ENCODE measurements at places on chromosomes 3 and 15.

DNA sequence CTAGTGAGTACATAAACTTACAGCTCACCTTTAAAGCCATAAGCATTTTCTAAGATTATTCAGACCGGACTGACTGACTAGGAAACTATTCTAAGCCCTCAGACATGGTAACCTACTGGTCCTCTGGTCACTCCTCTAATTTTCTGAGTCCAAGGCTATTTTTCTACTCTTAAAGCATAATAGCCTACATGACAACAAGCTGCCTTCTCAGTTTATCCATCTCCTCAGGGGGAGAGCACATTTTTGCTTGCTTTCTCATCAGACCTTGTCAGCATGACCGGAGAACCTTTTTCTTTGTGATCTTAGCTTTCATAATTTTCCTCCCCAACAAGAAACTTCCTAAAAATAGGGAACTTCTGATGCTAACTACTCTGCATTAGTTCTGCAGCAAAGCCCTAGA is 38.4 kb downstream of the UBP1 start:
- DNase-seq, result no peak

DNA sequence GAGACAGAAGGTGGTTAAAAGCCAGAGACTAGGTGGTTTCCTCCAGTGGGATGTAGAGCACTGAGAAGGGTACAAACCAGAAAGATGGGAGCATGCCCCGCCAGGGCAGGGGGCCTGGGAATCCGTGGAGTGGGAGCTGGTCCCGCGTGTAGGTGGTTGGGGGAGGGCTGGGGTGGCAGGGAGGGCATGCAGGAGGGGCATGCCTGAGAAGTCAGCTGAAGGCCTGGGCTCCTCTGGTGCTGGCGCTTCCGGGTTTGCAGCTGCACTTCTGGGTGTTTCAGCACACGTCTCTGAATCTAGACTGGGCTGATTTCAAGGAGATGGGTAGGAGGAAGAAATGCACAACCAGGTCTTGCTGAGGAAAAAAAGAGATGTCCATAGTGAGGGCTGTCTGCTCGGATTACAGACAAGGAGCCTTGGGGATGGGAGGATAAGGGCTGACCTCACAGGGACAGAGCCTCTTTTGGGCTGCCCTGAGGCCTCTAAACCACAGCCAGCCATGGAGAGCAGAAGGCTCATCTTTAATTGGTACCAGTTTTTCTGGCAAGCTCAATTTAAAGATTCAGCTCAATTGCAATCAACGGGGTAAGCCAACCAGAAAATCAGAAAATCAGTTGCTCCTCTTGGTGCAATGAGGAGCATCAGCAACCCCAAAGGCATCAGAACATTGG is 151.9 kb downstream of the FAM43A start:
- no peak for DNase-seq

DNA sequence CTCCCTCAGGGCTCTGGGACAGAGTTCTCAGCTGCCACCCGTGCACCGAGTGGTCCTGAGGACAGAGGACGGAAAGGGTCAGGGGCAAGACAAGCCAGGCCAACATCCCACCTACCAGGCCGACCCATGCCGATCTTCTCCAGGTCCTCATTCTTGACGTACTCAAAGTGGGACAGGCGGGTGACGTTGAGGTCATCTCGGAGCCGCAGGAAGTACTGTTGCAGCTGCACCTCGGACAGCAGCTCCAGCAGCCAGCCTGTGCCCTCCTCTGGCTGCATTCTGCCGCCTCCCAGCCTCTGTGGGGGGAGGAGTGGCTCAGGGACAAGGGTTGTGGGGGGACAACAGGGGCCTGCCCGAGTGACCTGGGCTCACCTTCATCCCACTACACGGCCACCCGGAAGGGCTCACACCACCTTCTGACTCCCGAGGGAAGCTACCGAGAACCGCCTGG is 20.0 kb downstream of the TNK2 start:
- DNase-seq, result no peak

- peak; percentile 3 for DNase-seq
Measured at GRCh38 chr15:84883466-84883865, 996 bp upstream of the SLC28A1 start.

DNA sequence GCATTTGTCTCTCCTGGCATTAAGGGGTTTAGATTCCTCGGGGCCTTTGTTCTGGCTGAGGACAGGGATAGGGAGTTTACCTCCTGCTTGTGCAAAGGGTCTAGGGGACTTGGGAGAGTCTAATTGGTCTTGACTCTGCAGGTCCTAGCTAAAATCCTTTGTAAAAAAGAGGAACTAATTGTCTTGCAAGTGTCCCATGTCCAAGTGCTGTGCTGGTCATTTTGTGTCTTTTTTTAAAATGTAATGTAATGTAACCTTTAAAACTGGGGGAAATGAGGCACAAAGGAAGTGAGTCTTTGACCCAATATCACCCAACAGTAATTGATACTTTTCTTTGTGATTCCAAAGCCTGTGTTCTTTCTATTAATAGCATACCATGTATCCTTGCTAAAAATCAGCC is 14.9 kb upstream of the C3orf80 start:
- DNase-seq, result no peak

DNA sequence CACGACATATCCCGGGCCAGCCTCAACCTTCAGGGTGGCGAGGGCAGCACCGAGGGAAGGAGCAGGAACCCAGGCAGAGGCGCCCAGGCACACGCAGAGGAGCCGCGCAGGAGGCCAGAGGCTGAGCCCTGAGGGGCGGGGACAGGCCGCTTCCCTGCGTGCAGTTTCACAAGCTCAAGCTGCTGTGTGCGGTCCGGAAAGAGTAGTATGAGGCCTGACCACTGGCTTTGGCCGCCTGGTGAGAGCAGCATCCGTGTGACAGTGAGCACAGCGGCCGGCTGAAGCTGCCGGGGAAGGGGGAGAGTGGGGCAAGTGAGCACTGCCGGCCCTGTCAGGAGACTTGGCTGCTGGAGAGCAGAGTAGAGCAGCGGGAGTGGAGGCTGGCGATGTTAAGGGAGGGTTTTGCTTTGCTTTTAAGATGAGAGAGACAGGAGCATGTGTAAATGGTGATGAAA is 8.7 kb downstream of the ZDHHC19 start:
- peak; percentile 68 for DNase-seq

DNA sequence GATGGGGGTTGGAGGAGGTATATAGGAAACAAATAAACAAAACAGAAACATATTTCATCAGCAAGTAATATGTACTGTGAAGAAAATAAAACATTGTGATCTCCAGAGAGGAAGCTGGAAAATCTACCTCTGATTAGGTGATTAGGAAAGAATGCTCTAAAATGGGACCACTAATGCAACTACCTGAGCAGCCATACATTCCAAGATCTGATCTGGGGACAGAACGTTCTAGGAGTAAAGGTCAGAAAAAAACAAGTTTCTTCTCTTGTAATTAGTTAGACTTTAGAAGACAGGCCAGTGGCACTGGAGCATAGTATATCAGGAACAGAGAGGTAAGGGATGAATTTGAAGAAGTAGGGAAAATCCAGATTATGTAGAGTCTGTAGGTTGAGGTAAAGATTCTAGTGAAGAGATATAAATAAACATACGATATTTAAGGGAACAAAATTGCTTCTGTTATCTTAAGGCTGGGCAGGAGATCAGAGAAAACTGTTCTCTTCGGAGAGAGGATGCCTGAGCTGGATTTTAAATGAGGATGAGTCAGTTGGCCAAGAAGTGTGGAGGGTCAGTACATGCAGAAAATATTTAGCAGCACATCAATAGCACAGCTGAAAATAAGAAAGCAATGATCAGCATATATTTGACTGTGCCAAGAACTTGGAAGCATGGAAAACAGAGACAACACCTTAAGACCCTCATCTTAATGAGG is 429.5 kb downstream of the NLGN1 start:
- peak; percentile 8 for DNase-seq

- no peak for DNase-seq
Measured at GRCh38 chr3:41717641-41718040, 244.3 kb downstream of the ULK4 start.

GRCh38 chr15:83446904-83447709 is at the start of gene SH3GL3:
TSS of gene SH3GL3 (plus strand) at chr15:83447341. CDS start at chr15:83447534, 193 bp downstream.
- peak; percentile 80 for DNase-seq

DNA sequence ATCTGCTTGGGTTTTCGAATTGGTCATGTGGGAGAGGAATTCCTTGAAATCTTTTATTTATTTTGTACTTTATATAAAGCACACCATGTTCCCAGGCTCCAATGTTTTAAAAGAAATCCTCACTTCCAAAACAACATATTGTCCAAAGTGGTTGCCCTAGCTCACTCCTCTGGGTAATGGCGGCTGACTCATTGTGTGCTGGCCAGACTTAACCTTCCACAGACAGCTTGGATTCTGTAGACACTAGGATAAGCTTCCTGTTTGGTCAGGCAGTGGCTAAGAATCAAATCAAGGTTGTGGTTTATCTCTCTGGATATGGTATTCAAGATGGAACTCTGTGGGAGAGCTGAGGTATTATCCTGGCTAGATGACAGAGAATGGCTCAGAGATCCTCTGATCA is 55.8 kb upstream of the FAM98B start:
- peak; percentile 96 for DNase-seq

DNA sequence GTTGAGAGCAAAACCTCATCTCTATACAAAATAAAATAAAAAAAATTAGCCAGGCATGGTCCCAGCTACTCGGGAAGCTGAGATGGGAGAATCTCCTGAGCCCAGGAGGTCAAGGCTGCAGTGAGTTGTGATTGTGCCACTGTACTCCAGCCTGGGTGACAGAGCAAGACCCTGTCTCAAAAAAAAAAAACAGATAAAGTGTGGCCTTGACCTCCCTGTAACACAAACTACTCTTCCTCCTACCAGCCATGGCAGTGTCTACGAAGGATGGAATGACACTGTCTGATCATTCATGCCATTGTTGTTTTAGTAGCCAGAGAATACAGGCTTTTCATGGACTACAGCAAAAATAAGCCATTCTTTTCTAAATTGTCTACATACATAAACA is 117.1 kb upstream of the IQSEC1 start:
- no peak for DNase-seq

DNA sequence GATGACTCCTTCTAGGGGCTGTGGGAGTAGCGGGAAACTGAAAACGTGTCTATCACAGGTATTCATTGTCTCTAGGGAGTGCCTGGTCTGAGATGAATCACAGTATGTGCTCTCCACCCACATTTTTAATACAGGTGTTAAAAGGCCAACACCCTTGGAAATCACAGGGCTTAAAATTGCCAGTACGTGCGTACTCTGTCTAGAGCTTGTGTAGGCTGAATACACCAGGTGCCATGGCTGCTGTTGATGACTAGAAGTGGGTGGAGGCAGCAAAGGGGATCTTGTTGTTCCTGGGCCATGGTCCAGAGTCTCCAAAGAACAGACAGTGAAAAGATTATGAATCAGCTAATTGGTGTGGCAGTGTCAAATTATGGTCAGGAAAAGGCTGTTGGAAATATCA is 35.1 kb upstream of the P3H2 start:
- DNase-seq, result no peak

- peak; percentile 87 for DNase-seq
Measured at GRCh38 chr3:136957751-136958288, at the start of gene IL20RB. TSS of gene IL20RB (plus strand) at chr3:136957983. CDS start at chr3:136958114, 131 bp downstream.

GRCh38 chr3:178097576-178097975 is 438.7 kb upstream of the KCNMB2 start:
- DNase-seq, result peak; percentile 78

GRCh38 chr15:66801266-66801665 is 99.2 kb downstream of the SMAD6 start:
- DNase-seq, result no peak

GRCh38 chr3:64921281-64922065 is 233.7 kb upstream of the ADAMTS9 start:
- DNase-seq, result peak; percentile 48

DNA sequence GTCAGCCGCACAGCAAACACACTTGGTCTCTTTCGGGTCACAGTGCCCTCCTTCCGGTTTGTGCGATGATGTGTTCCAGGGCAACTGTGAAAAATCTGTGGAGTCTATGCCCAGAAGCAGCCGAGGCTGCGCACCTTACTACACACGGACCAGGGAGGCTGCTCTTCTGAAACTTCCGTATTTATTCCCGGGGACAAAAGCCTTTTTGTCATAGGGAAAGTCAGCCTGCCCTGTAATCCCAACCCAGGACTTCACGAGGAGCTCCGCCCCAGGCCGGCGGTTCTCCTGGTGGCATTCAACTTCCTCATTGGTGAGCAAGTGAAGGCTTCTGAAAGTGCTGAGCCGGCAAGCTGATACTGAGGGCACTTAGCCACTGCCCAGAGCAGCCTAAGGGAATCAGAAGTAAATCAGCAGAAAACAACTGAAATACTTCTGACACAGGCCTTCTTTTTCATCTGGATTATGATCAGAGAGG is 126.5 kb downstream of the FMN1 start:
- DNase-seq, result peak; percentile 61

- DNase-seq, result peak; percentile 82
Measured at GRCh38 chr3:159252274-159252673, 450.4 kb downstream of the MFSD1 start.

DNA sequence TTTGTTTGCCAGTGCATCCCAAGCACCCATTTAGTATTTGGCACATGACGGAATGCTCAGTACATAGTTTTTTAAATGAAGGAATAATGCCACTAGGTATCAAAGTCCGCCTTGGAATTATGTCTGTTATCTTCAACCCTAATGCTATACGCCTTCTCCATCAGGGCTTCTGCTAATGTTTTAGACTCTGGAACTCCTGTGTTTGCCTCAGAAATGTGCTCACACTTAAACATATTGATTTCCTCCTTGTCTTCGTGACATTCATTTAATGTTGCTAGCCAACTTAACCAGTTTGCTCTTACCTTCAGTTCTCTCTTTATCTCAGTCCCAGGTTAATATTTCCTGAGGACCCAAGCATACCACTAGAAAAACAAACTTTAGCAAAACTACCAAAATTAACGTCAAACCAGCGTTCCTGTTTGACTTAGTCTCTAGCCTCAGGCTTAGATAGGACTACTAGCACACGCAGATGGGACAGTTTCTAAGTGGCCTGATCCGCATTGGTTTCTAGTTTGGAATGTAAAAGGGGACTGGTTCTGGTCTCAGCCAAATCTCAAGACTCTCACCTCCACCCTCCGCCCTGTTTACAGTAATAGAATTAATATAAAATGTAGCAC is 81.4 kb downstream of the IL1RAP start:
- DNase-seq, result no peak

- DNase-seq, result no peak
Measured at GRCh38 chr15:58399739-58400138, 32.1 kb upstream of the LIPC start.

- DNase-seq, result peak; percentile 88
Measured at GRCh38 chr3:159788291-159788690, 200.3 kb upstream of the IL12A start.

- no peak for DNase-seq
Measured at GRCh38 chr15:67981848-67982247, 72.3 kb upstream of the PIAS1 start.

- DNase-seq, result no peak
Measured at GRCh38 chr15:63971427-63971805, 74.9 kb downstream of the DAPK2 start.

Data from fibroblast of skin of scalp (primary cell).